Tibial nerve (tissue), 4 donors: ENCODE measurements at places on chromosomes 4 and X. TPM values are rescaled to one million over a fixed set of nuclear protein-coding genes. Genes with fewer than 3 reads are reported as not detected.

DNA sequence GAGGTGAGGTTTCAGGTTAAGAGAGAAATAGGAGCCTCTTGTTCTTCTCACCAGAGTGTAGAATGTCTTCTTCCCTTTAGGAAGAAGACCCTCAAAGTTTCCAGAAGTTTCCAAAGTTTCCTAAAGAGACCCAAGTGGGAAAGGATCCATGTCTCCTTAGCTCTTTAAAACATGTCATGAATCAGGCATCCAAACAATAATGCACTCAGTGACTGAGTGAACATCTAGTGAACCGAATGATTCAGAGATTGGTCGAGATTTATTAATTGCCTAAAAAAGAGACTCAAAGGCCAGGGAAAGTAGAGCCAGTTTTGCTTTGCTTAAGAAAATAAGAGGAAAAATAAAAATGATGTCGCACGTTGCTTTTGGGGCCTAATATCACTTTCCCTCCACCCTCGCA is 29.4 kb downstream of the FGF5 start:
- no peaks in the 10 kb centered on the region for H3K36me3 ChIP-seq
- no peak overlapping the region for H3K4me3 ChIP-seq
- H3K27ac ChIP-seq: no peak overlapping the region
- no peak for DNase-seq

GRCh38 chrX:24485976-24486680 is 21.0 kb downstream of the PDK3 start:
- no peak for DNase-seq
- no peaks in the 10 kb centered on the region for H3K36me3 ChIP-seq
- no peaks in the 10 kb centered on the region for H3K27me3 ChIP-seq
- no peak overlapping the region for H3K4me3 ChIP-seq
- H3K27ac ChIP-seq: no peak overlapping the region

DNA sequence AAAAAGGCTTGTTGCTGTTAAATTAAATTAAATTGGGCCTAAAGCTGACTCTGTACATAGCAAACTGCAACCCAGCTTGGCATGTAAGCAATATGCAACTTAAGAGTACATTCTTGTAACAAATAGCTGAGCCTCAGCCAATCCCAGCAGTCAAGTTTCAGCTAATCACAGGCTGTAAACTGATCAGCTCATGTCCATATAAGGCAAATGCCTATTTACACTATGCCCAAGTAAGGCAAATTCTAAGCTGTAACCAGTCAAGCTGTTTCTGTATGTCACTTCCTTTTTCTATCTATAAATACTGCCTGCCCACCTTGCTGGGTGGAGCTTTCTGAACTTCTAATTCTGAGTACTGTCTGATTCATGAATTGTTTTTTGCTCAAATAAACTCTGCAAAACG is 429.1 kb upstream of the FTHL17 start:
- H3K4me3 ChIP-seq: no peak overlapping the region
- H3K4me1 ChIP-seq: no peaks in the 10 kb centered on the region
- no peaks in the 10 kb centered on the region for H3K36me3 ChIP-seq
- H3K27me3 ChIP-seq: no peaks in the 10 kb centered on the region
- no peak for DNase-seq

DNA sequence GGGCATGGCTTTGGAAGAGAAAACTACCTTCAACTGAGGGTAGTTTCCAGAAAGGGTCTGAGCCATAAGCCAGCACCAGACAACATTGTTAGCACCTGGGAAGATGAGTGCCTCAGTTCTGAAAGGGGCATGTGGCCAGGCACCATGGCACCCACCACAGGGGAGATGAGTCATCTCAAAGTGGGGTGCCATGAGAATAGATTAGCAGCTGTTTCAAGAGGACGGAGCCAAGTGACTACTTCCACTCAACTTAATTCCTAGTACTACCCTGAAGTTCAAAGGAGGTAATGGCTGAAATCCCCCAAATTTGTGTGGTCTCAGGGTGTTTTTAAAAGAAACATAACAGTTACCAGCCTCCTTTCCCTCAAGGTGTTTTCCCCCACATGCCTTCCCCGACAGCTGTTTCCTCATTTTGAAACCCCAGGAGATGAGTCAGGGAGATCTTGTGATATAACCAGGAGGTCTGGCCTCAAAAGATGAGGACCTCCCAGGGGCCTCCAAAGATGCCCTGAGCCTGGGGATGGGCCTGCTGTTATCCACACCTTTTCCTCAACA is 27.8 kb upstream of the FTHL17 start:
- peaks cover 4% of the 10 kb centered on the region for H3K27me3 ChIP-seq
- no peaks in the 10 kb centered on the region for H3K36me3 ChIP-seq
- no peak overlapping the region for H3K4me3 ChIP-seq
- no peak for DNase-seq
- no peaks in the 10 kb centered on the region for H3K4me1 ChIP-seq

DNA sequence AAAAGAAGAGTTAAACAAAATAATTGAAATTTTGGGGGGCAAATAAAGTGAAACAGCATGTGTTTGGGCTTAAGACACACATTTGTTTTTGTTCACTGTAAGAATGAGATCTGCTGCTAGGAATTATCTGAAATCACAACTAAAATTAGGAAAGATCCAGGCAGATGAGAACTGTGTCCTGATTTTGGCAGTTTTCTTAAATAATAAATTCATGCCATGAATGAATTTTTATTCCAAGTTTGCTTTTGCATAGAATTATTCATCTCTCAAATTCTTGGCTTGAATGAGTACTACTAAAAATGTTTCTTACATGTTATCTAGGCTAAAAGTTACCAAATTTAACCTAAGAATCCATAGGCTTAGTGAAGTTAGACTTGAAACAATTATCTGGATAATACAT is 321.7 kb downstream of the ANK2 start:
- no peak overlapping the region for H3K4me3 ChIP-seq
- DNase-seq: no peak
- no peaks in the 10 kb centered on the region for H3K27me3 ChIP-seq
- no peaks in the 10 kb centered on the region for H3K36me3 ChIP-seq

DNA sequence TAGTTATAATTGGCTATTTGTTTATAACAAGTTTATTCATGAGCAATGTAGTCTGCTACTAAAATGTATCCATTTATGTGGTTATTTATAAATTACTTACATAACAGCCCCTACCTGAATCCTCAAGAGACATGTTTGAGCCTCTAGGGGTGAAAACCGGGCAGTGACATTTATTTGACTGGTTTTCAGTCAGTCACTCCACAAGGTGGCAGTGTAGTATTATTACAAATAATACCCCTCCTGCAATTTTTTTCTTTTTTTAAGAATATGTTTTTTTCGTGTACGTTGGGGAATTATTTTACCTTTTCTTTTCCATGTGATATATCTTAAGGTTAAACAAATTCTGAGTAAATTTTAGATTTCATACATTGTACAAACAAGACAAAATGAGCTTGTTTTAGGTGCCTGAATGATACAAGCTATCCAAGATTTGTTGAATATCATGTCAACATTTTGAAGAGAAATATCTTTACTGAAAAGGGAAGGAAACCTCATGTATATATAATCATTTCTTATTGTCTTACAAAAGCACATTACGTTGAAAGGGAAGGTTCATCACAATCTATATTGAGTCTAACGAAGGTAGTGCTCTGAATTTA is 598.7 kb upstream of the TECRL start:
- DNase-seq: no peak
- H3K4me1 ChIP-seq: no peaks in the 10 kb centered on the region
- no peaks in the 10 kb centered on the region for H3K27me3 ChIP-seq
- no peak overlapping the region for H3K4me3 ChIP-seq
- no peaks in the 10 kb centered on the region for H3K36me3 ChIP-seq
- no peak overlapping the region for H3K27ac ChIP-seq

DNA sequence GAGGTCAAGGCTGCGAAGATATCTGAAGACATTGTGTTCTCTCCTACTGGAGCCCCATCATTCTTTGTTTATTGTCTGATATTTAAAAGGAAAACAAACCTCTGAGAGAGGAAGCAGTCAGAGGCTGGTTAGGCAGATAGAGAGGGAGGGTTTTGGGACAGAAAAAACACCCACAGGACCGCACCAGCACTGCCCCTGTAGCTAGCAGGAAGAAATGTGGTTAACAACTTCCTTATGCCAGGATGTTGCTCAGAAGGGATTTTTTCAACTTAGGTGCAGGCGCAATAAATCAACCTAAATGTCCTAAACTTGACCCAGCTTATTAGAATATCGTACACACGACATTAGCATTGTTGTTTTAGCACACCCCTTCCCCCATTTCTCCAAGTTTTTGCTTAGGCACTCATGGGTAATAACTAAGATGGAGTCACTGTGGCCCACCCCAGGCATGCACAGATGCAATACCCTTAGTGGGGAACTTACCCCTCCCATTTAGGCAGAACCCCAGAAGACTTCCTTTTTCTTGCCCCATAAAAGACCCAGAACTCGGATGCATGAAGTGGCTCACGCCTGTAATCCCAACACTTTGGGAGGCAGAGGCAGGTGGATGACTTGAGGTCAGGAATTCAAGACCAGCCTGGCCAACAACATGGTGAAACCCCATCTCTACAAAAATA is 2.8 kb upstream of the ZNF718 start:
- no peaks in the 10 kb centered on the region for H3K27me3 ChIP-seq
- no peak overlapping the region for H3K4me3 ChIP-seq
- no peak for DNase-seq
- no peaks in the 10 kb centered on the region for H3K4me1 ChIP-seq
- no peak overlapping the region for H3K27ac ChIP-seq

Gene DUSP9
- total RNA-seq: not detected
